ENCODE measurements at places on chromosomes 11 and 22.
A peak's percentile ranks its signal among the peaks of the same experiment; 100 is the strongest.

DNA sequence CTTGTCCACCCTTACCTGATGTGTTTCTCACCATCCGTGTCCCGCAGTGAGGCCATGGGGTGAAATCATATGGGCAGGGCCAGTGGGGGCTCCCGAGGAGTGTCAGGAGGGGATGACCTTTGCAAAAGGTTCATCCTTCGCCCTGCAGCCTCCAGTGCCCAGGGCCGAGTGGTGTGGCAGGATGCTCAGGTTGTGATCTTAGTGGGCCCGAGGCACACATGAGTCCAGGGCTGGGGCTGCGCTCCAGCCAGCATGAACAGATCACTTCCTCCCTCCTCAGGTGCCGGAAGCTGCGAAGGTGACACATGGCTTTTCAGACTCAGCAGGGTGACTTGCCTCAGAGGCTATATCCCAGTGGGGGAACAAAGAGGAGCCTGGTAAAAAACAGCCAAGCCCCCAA, 2.8 kb upstream of the FKBP2 start:
- no peak for DNase-seq

- no peak for DNase-seq
These were observed 29.2 kb downstream of the MN1 start for GRCh38 chr22:27772081-27772983.

DNA sequence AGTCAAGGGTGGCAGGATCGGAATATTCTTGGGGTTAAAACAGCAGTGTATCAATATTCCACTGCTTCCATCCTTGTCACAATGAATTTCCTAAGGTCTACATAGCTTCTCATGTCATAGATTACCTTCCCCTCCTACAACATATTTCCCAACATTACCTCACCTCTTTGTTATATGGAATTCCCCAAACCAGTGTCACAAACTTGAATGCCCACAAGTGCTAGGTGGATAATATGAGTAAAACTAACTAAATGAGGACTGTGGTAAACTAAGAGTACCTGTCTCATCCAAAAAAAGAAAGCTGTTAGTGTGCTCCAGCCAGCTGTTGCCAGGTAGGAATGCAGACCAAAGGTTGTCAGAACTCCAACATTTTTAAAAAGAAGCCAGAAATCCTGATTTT, 17.0 kb upstream of the NUCB2 start:
- no peak for DNase-seq

DNA sequence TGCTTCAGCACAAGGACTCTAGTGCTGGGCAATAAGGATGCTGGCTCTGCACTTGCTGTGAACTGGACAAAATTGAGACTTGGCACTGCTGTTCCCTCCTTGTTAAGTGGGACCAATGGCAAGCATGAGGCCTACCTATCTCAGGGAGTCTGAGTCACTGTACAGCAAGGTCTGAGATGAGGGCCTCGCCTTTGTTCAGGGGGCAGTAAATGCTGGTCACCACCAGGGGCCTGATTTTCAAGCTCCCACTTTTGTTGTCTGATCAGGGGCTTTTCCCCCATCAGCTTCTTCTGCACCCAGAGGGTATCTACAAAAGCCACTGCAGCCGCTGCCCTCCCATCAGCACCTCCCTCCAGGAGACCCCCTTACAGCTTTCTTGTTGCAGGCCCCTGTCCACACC, 22.8 kb downstream of the DHCR7 start:
- DNase-seq = no peak

GRCh38 chr11:70477176-70477575, 78.8 kb downstream of the CTTN start:
- no peak for DNase-seq

DNA sequence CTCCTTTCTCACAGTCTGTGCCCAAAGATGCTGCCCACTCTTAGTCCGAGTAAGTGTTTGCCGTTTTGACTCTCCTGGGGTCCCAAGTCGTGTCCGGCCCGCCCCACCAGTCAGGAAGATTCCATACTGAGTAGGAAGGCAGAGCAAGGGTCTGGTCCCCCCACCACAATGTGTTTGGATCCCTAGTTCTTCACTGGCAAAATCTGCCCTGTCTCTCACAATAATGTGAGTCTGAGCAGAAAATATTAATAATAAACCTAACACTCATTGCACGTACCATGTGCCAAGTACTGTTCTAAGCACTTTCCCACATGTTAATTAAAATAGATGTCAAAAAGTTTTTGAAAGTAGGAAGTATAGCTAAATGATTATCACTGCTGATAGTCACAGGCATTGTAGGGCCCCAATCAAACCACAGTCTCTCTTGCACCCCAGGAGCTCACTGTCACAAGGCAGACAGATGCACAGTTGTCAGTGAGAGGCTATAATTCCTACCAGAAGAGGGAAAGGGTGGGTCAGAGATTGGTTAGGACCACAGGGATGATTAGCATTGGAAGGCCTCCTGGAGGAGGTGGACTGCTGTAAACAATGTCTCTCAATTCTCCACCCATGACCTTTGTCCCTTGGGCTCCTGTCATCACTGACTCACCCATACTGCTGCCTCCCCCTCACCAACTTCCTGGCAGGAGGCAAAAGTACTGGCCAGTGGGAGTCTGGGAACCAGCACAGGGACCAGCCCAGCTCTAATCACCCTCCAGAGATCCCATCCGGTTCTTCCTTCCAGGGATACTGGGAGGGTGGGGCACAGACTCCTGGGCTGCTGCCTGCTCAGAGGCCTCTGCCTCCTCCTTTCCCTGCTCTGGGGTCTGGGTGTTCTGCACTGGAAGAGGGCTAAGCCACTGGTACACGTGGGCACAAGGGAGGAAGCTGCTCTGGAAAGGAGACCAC, 1.0 kb upstream of the POLD4 start:
- DNase-seq = no peak

DNA sequence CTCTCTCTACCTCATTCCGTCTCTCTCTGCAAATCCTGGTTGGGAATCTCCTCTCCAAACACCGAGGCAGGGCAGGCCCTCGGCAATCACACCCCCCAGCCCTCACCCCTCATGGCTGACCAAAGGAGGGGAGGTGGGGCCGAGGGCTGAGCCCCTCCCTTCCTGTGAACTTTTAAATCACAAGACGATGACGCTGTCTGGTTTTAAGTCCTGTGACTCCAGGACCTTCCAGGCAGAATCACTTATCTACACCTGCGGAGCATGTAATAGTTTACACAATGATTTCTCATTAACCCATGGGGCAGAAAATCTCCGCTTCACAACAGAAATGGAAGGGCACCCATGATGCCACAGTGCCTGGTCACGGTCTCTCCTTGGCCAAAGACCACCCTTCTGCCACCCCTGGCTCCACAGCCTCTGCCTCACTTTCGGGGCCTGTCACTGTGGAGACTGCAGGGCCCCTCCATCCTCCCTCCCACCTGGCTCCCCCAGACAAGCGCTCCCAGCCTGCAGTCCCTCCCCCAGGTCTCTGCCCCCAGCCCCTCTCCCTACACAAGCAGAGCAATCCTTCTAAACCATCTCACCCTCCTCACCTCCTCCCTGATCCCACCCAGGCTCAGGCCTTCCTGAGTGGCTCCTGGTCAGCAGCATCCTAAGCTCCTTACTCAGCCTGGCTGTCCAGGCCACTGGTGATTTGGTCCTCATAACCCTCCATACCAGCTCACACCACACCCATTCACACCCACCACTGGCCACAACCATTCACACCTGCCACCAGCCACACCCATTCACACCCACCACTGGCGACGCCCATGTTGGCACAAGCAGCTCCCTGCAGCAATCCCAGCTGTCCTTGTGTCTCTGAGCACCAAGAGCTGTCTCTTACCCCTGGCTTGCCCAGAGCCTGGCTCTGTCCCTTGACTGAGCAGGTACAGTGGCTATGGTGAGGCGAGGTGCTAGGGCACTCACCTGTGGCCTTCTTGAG, 30.7 kb upstream of the ARFGAP3 start:
- DNase-seq = no peak

GRCh38 chr11:14967581-14968243, 4.4 kb downstream of the CALCA start:
- peak; percentile 30 for DNase-seq

GRCh38 chr11:35967042-35967441, 23.2 kb downstream of the LDLRAD3 start:
- DNase-seq = no peak

DNA sequence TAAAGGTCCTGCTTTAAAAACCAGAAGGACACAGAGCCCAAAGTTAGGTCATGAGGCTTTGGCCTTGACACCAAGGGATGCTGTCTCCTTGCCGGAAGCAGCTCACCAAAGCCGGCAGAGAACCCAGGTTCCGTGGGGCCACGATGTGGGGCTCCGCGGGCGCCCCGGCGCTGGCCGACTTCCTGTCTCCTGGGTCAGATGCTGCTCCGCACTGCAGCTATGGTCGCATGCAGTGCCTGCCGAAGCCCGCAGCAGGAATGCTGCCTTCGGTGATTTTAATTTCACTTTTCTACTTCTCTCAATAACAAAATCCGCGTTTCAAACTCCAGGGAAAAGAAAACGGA, 454 bp upstream of the OTUB1 start:
- no peak for DNase-seq

GRCh38 chr11:5992604-5993251, 5.9 kb upstream of the OR52L1 start:
- DNase-seq = no peak

- no peak for DNase-seq
These were observed 43.7 kb downstream of the MED15 start for GRCh38 chr22:20550851-20551744.

DNA sequence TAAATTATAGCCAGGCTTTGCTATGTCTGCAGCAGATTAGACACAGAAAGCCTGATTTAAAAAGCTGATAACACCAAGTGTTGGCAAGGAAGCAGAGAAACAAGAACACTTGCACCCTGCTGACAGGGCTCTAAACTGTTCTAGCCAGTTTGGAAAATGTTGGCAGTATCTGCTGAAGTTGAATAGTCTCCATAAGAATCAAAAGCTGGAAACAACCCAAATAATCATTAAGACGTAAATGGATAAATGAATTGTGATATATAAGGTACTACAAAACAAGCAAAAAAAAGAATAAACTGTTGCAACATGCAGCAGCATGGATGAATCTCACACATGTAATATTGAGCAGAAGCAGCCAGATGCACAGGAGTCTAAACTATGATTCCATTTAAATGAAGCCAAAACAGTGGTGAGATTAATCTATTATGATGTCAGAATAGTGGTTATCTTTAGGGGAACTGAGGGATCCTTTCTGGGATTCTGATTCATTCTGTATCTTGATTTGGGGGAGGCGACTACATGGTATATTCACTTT, 40.4 kb upstream of the ADORA2A start:
- DNase-seq = no peak

- DNase-seq = no peak
These were observed 54.1 kb downstream of the CHRDL2 start for GRCh38 chr11:74677131-74677530.

DNA sequence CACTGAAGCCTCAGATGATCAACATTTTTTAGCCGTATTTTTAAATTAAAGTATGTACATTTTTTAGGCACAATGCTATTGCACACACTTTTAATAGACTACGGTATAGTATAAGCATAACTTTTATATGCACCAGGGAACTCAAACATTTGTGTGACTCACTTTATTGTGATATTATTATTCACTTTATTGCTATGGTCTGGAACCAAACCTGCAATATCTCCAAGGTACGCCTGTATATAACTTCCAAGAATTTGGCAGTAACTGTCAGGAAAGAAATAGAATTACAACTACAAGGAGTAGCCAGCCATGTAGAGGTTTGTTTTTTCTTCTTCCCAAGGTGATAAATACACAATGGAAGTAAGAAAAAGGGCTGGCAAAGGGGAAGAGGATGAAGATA, 62.3 kb downstream of the PRR5L start:
- DNase-seq = no peak

DNA sequence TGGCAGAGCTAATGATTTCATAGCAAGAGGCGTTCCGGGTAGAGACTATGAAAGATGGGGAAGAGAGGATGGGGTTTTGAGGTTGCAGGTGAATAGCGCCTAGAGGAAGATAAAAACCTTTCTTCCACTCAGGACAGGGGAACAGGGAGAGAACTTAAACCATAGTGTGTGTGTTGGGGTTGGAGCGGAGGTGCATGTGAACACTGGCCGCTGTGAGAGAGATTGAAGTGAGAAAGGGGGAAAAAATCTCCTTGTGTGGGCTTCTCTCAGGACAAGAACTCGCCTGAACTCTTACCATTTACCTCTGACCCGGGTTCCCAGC, 3.4 kb downstream of the BSX start:
- DNase-seq = no peak

DNA sequence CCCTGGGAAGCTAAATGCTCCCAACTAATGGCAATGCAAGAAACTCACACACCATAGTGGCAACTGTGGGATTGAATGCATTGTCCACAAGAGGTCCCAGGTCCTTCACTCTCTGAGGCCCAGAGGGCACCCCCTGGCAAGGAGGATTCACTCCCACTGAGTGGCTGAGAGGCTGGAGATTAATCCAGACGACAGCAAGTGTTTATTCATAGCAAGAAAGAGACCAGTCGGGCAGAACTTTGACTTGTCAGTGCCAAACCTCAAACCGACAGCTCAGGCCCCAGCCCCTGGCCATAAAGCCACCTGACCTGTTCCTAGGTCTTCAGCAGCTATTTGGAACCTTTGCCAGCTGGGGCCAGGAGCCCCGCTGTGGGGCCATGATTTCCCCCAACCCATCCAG, 54.5 kb upstream of the MPEG1 start:
- no peak for DNase-seq

- DNase-seq = no peak
These were observed 9.3 kb upstream of the GLB1L3 start for GRCh38 chr11:134266841-134267251.

GRCh38 chr11:1042626-1043562, 6.4 kb upstream of the MUC6 start:
- DNase-seq = no peak

DNA sequence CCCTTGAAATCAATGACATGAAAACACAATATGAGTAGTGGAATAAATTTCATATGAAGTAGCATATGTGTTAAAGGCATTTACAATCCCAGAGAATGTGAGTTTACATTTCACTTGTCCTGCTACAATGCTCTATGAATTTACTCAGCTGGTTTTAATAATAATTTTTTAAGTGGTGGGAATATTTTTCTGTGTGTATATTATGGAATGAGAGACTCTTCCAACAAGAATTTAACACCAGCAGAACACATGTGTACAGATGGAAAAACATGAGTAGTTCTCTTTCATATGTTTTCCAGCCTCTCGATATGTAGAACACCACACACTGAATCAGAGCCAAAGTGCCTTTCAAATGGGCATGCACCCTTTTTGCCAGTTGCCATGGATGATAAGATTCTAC, 170.4 kb downstream of the MAML2 start:
- DNase-seq = no peak

Data from glutamatergic neuron (in vitro differentiated cells).